ENCODE measurements at places on chromosomes 16 and 17.

- no peak for DNase-seq
Observed at GRCh38 chr16:81486540-81487061, 42.0 kb downstream of the CMIP start.

DNA sequence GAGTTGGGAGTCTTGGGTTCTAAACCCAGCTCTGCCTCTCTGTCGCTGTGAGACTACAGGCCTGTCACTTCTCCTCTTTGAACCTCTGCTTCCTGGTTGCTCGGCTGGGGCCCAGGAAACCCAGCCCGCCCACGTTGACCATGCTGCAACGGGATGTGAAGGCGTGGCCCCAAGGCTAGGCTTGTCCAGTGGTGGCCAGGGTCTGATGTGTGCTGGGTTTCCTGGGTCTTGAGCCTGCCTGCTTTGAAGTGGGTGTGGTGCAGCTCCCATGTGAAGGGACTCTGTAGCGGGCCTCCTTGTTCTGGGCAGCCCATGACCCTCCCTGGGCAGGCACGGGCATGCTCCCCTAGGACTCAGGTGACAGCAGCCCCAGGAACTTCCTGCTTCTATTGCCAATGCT is 82.3 kb downstream of the SDR42E1 start:
- DNase-seq: no peak

- DNase-seq: no peak
Observed at GRCh38 chr16:14202095-14202494, 131.0 kb downstream of the MRTFB start.

- DNase-seq: no peak
Observed at GRCh38 chr17:32927724-32928585, at the start of gene TMEM98. Gene TMEM98 (plus strand): TSS chr17:32928153. CDS start chr17:32931529, 3,376 bp downstream.

DNA sequence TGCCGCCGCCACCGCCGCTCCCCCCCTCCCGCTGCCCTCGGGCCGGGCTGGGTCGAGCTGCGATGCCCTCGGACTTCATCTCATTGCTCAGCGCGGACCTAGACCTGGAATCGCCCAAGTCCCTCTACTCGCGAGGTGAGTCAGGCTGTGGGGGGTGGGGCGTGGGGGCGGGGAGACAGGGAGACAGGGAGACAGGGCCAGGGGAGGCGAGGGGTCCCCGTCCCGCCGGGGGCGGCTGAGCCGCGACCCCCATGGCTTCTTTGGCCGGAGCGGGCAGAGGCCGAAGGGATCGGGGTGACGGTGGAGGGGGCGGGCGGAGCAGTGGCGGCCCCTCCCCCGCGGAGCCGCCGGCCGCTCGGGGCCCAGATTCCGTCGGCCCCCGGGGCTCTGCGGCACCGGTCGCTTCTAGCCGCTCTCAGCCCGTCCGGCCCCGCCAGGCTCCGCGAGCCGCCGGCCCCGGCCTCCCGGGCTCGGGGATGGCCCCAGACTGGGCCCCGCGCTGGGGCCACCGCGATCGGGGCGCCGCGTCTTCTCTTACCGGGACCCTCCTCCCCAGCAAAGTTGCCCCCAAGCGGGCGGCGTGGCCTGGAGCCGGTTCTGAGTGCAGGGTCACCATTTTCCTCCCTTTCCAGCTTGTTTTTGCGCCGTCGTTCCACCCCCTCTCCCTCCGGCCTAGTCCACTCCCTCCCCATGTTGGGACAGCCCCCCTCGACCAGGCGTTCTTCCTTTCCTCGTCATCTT is 644 bp downstream of the NFAT5 start:
- DNase-seq: no peak

- DNase-seq: no peak
Observed at GRCh38 chr17:75913537-75914210, 9.0 kb upstream of the MRPL38 start.

GRCh38 chr16:15856901-15857698 is at the start of gene MYH11:
Gene MYH11 (minus strand): TSS chr16:15857028. CDS start chr16:15838252, 18,776 bp downstream.
- DNase-seq: no peak

DNA sequence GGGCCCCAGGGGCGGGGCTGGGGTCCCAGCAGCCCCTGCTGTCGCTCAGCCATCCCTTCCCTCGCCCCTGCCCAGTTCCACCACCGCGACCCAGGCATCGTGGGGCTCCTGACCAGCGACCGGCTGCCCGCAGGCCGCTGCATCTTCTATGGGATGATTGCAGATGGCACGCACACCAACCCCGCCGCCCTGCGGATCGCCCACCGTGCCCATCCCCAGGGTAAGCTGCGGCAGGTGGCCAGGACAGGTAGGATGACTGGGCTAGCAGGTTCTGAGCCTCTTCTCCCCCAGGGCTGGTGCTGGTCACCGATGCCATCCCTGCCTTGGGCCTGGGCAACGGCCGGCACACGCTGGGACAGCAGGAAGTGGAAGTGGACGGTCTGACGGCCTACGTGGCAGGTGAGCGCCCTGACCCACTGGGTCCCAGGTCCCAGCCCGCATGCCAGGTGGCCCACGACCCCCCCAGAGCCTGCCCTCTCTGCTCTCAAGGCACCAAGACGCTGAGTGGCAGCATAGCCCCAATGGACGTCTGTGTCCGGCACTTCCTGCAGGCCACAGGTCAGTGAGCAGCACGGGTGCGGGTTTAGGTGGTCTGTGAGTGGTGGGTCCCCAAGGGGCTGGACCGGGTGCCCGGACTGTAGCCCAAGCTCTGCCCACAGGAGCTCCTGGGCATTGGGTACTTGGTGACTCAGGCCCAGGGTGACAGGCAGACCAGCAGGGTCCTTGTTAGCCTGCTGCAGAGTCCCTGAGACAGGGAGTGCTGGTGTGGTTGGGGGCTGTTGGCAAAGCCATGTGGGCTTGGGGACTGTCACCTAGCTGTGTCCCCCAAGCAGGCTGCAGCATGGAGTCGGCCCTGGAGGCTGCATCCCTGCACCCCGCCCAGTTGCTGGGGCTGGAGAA is 2.8 kb downstream of the CEMP1 start:
- no peak for DNase-seq

DNA sequence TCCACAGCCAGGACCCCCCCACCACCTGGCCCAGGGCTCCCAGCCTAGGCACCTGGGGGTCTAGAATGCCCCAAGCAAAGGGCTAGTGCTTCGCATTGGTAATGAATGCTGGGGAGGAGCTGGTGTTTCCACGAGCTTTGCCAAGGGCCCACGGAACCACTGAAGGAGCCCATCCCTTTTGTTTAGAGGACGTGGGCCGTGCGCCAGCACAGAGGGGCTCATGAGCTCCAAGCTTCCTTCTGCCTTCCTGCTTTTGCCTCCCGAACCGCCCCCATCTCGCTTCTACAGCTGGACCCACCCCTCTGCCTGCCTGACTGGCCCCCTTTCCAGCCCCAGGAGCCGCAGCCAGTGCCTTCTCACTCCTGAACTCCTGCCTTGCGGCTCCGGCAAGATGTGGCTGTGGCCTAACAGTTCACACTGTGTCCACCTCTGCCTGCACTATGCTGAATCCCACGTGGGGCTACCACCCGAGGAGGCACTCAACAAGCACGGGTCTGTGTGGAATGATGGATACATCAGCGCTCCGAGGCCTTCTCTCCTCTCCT is 31.8 kb upstream of the RASD1 start:
- DNase-seq: no peak

DNA sequence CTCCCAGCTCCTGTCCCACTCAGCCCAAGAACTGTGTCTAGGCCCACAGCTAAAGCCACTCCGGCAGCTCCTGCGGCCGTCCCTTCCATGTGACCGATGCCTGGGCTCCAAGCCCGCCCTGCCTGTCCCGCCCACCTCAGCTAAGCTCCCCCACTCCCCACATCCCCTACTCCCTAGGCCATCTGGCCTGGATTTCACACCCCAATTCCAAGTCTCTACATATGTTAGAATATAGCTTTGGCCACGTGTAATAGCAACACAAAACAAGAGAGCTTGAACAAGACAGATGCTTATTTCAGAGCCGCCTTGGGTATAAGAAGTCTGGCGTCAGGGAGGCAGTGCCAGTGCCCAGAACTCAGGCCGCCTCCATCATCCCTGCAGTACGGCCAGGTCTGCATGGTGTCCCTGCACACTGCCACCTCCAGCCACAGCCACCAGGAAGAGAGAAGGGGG is 30.0 kb upstream of the USP22 start:
- DNase-seq: no peak

DNA sequence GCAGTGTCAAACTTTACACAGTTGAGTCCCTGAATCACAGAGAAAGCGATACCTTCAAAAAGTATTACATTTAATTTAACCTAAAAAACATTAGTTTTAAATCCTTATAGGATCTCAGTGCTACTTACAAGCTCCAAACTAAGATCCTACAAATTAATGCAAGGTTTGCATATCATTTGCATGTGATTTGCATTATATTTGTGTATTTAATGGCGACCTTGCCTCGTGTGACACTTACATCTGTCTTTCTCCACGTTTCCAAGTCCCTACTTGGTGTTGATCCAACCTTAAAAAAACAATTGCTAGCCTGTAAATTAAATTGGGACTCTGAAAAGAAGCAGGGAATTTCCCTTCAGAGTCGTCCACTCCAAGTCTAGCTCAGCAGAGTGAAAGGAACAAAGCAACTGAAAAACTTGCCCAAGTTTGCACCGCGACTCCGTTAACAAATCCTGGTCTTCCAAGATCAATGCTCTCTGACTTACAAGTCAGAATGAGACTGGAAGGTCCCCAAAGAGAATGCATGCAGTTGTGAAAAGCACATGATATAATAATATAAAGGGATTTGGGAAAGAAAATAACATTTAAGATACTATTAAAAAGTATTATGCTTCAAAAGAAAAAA is 739 bp upstream of the FAM117A start:
- DNase-seq: no peak

DNA sequence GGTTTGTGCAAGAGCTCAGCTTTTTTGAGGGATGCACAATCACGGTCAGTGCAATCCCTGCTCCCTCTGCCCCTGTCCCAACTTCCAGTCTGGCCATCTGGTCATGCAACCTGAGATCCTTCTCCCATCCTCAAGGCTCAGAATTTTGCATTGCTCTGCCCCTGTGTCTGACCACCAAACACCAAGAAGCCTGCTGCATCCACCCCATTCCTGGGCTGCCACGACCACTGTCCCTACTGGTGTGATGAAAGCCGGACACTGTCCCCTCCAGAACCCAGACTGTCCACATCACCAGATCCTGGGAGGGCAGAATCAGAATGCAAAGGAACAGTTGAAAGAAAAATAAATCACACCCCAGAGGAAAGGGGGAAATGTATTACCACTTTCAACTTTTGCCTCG is 231.0 kb downstream of the C16orf78 start:
- DNase-seq: no peak

DNA sequence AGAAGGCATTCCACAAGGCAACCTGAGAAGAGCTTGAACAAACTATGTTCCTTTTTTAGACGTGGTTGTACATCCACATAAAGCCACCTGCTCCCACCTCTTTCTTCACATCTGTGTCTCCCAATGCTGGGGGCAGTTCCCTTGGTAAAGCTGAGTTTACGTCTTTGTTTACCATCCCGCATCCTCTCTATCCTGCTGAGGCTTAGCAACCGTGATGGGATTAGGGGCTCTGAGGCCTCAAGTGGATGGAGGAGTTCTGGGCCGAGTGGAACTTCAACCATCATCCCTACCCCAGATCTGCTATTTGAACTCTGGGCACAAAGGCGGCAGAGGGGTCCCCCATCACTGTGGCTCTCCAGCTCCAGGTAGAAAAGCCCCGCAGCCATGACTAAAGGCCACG is 94.2 kb upstream of the CREBBP start:
- DNase-seq: no peak

DNA sequence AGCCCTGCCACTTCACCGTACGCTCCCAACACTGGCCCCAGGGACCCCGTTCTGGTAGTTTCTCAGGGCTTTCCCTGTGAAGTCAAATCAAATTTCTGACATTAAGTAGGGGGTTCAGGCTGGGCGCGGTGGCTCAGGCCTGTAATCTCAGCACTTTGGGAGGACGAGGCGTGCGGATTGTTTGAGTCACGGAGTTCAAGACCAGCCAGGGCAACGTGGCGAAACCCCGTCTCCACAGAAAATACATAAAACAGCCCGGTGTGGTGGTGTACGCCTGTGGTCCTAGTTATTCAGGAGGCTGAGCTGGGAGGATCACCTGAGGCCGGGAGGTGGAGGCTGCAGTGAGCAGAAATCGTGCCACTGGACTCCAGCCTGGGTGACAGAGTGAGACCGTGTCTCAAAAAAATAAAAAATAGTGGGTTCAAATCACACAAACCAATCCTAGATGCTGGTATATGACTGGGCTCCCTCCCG is 632 bp downstream of the CYBC1 start:
- DNase-seq: peak; percentile 18

DNA sequence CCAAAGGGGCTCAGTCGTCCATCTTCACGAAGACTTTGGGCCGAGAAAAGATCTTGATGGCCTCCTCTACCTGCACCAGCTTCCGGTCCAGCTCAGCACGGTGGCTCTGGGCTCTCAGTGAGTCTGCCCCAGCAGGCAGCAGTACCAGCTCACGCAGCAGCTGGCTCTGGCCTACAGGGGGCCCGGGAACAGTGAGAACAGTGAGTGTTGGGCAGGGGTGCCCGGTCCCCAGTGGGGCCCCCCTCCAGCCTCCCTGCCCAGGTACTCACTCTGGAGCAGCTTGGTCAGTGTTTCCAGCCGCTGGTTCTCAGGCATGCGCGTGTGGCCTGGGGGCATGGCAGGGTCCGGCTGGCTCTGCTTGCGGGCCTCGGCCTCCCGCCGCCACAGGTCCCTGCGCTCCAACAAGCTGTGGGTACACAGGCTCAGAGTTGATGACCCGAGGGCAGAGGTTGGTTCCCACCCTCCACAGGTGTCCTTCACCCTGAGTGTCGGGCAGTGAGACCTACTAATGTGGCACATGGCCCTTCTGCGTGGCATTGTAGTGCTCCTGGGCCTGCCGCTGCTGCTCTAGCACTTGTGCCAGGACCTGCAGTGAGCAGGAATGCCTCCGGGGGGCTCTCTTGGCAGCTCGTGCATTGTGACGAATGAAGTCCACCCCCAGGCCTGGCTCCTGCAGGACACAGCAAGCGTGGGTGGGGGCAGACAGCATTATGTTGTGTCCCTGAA is 2.6 kb downstream of the PARD6A start:
- no peak for DNase-seq

DNA sequence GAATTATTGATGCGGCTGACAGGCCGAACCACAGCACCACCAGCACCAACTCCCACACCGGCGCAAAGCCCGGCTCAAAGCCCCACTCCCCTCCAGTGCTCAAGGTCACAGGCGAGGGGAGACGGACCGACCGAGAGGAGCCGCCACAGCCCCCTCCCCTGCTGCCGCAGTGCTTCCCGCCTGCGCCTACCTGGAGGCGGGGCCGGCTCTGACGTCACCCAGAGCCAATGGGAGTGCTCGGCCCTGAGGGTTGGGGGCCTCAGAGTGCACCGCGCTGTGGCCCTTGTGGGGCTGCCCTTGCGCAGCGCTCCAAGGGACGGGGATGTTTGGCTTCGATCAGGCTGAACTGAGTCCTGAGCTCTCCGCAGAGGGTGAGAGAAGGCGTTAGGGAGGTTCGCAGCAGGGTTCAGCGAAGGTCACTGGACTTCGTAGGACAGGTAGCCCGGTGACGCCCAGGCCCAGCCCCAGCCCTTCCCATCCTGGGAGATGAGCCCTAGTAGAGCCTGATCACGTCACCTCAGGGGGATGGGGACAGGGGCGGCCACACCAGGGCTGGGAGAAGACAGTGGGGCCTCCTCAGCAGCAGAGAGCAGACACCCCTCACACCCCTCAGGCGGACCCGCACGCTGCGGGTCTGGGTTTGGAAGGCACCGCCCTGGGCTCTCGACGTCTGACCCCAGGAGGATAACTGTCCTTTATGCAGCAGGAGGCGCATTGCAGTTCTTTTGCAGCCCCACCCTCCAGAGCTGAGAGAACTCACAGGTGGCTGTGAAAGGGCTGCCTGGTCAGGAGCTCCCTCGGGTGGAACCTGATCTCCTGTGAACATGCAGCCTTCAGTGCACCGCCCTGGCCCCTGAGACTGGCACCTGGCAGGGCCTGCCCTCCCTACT is 1.5 kb downstream of the NDRG4 start:
- DNase-seq: no peak

GRCh38 chr16:11133344-11133943 is 122.6 kb downstream of the SOCS1 start:
- DNase-seq: no peak

All from stimulated activated CD4-positive, alpha-beta T cell treated with anti-CD3 and anti-CD28 coated beads, Interleukin-15, amount 100 ng/mL, for 1 hour (primary cell).